ENCODE measurements at places on chromosomes 16 and 17.

- DNase-seq, result no peak
These were observed 7.2 kb upstream of the CD68 start for GRCh38 chr17:7572338-7572587.

DNA sequence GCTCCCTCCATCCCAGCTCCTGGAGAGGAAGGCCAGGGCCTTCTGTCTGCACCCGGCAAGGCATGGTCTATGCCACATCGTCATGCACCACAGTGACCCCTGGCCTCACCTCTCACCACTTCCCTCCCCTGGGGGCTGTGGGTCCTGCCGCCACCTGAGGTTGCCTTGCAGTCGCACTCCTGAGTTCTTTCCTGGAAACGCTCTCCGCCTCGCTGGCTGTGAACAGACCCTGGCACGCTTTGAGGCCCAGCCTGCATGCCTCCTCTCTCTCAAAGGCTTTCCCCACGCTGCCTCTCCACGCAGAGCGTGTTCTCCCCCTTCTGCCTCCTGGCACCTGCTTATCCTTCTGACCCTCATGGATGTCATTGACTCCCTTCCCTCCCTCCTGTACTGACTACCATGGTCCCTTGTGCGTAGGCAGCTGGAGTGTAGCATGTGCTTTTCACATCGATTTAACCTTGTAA, 45.4 kb downstream of the SEC14L1 start:
- peak; percentile 36 for DNase-seq

- DNase-seq, result no peak
These were observed 65.7 kb upstream of the ZNF469 start for GRCh38 chr16:88316941-88317612.

GRCh38 chr17:82956726-82957468, 117.1 kb upstream of the ZNF750 start:
- DNase-seq, result no peak

- no peak for DNase-seq
These were observed 684.1 kb upstream of the C16orf82 start for GRCh38 chr16:26382586-26382985.

GRCh38 chr16:10981697-10982216, 37.4 kb downstream of the CLEC16A start:
- DNase-seq, result no peak

GRCh38 chr17:31825961-31826691, 32.9 kb downstream of the COPRS start:
- no peak for DNase-seq

- DNase-seq, result no peak
These were observed 5.4 kb upstream of the HAP1 start for GRCh38 chr17:41739661-41740352.
